Left lobe of liver (tissue), 2 donors: ENCODE measurements at places on chromosomes 2 and 18. TPM values are rescaled to one million over a fixed set of nuclear protein-coding genes. Genes with fewer than 3 reads are reported as not detected.

DNA sequence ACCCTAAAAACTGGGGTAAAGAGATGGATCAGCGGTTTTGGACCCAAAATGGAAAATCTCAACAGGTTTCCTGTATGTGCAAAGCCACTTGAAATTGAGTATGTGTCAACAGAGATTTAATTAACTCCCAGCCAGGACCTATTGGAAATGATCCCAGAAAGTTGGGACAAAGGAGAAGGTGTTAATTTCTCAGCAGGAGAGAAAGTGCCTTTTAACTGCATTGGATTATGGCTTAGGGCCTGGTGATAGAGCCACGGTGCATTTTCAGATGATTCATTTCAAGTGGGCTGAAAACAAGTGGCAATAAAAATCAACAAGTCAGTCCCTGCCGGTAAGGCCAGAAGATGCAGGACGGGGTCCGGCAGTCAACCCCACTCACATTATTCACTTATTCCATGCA is 80.2 kb upstream of the BCL11A start:
- DNase-seq, result no peak

Gene MYO3B
- total RNA-seq, result not detected

GRCh38 chr2:240812301-240812680 is 7.7 kb downstream of the KIF1A start:
- DNase-seq, result no peak

DNA sequence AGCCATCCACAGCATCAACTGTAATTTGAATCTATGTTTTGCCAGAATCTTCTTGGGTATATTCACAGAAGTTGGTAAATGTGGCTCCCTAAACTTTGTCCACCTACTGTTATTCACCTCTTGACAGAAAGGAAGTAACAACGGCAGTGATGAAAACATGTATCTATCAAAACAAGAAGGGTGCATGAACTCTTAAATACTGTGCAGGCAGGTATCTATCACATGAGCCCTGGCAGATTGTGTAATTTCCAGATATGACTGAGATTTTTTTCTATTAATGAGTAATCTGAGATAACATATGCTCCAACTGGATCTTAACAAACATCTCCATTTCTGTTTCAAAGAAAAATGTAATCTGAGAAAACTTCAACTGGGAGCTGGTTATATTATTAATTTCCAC is 36.6 kb downstream of the SFT2D3 start:
- DNase-seq, result no peak

DNA sequence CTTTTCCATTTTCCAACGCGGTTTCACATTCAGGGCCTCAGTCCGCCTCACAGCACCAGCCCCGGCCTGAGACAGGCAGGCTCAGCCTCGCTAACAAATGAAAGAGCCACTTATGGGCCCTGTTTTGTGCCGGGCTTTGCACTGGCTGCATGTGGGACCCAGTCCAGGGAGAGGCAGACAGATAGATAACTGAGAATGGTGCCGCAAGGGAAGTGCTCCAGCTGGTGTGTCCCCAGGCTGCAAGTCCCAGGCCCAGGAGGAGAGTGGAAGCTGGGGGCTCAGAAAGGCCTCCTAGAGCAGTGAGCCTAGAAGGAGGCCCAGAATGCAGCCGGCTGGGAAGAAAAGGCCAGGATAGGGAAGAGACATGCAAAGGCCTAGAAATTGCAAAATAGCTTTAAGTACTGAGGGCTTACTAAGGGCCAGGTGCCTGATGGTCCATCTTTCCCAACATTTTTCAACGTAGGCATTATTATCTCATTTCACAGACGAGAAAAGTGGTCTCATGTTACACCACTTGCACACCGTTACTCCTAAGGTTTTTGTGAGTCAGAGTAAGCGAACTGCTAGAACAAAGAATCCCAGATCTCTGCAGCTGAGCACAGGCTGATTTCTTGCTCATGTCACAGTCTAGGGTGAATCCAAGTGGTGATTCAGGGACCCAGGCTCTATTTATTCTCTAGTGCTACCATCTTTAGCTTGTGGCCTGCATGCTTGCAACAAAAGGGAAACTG is 26.0 kb downstream of the ADRA2B start:
- DNase-seq, result peak; percentile 33

- DNase-seq, result no peak
Measured at GRCh38 chr2:111905990-111906735, 7.8 kb downstream of the MERTK start.

DNA sequence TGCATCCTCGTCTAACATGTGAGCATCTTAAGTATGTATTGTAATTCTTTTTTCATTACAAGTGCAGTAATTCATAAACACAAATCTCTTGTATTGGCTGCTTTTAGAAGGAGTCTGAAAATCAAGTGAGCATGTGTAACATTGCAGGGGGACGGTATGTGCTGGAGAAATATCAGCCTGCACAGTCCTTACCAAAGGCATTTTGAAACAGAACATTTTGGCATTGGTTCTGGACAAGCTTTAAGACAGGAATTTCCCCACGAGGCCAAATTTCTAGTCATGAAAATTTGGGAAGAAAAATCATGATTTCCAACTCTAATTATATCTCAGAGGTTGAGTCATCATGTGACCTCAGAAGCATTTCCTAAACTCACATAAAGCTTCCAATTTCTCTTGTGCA is 24.7 kb upstream of the NRP2 start:
- DNase-seq, result no peak

Gene NHEJ1
- 7.8 TPM for total RNA-seq

- no peak for DNase-seq
Measured at GRCh38 chr2:125086313-125087184, 1061.5 kb downstream of the CNTNAP5 start.

DNA sequence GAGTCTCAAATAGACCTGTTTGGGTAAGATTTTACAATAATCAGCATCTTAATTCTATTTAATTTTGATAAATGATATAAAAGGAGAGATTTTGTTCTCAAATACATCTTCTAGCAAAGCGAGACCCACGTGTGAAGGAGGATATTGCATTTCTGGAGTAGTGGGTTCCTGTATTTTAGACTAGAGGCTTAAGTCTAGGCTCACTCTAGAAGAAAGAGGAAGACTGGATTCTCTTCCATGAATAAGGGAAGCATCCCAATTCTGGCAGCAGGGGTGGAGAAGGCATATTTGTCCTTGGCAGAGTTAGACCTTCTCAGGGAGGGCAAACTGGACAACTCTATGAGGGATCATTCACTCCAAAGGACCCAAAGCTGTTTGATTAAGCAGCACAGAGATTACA is 11.3 kb upstream of the FAM228A start:
- DNase-seq, result no peak

GRCh38 chr2:195700480-195700879 is 43.5 kb downstream of the SLC39A10 start:
- no peak for DNase-seq

GRCh38 chr18:43751203-43751602 is 473.9 kb upstream of the SYT4 start:
- no peak for DNase-seq

- DNase-seq, result no peak
Measured at GRCh38 chr2:111133603-111134002, 12.9 kb downstream of the BCL2L11 start.

Gene FBXO11
- 21.0 TPM for total RNA-seq

Gene ST8SIA5
- total RNA-seq, result 0.23 TPM

Gene DSC1
- total RNA-seq, result not detected

GRCh38 chr2:173511357-173511756 is 156.7 kb downstream of the CDCA7 start:
- no peak for DNase-seq

DNA sequence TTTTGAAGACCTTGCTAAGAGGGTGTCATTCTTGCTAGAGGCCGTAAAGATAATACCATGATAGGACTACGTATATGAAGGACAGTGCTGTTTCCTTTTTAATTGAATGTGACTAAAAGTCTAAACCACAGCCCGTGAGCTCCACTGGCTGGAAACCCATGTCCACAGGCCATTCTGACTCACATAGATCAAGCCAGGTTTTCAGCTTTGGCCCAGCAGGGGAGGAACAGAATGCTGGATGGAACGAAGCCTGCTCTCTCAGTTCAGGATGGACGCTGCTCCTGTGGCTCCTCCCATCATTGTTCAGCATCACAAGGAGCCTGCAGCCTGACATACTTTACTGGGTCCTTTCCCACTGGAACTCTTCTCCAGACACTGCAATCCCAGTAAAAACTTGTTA is 47.6 kb downstream of the ALPK2 start:
- DNase-seq, result no peak

GRCh38 chr2:170073288-170073687 is 104.7 kb upstream of the MYO3B start:
- no peak for DNase-seq

Gene ZNF532
- total RNA-seq, result 3.7 TPM

DNA sequence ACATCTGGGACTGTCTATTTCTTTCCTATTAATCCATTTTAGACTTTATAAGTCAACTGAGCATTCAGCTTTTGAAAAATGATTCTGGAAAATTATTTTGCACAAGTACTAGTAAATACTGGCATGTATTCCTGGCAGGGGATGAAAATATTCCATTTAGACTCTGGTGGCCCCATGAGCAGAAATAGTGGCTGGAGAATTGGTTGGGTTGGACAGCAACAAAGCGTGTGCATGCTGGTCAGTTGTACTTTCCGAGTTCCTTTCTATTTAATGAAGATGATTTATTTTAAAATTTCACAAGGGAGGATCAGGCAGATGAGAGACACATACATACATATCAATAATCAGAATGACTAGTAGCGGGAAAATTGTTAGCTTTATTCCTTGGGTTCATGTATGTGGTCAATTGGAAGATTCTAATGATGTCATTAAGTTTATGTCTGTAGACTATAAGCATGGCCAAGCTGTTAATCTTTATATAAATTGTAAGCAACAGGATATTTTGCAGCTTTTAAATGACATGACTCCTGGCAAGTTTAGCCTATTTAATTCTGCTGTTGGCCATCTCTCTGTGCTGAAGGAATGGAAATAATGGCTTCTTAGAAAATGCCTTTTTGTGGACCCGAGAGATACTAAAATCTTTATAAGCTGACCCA is 541.6 kb downstream of the SLC4A3 start:
- no peak for DNase-seq

- DNase-seq, result peak; percentile 35
Measured at GRCh38 chr2:109067631-109068125, 61.3 kb upstream of the SH3RF3 start.
